Activated effector memory CD4-positive, alpha-beta T cell treated with Interleukin-2 at 50 U/mL for 16 hours (primary cell): ENCODE measurements at places on chromosomes 5 and 9.

DNA sequence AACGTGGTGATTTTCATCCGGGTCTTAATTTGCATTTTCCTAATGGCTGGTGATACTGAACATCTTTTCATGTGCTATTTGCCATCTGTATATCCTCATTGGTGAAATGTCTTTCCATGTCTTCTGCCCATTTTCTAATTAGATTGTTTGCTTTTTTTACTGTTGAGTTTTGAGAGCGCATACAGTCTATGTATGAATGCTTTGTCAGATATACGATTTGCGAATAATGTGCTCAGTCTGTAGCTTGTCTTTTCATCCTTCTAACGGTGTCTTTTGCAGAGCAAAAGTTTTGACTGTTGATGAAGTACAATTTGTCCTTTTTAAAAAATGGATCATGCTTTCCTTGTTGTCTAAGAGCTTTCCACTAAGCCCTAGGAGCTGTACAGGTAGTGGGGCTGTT lies 143.0 kb downstream of the RGS3 start:
- DNase-seq = no peak

- no peak for DNase-seq
Measured at GRCh38 chr5:143931476-143931875, 119.5 kb downstream of the HMHB1 start.

DNA sequence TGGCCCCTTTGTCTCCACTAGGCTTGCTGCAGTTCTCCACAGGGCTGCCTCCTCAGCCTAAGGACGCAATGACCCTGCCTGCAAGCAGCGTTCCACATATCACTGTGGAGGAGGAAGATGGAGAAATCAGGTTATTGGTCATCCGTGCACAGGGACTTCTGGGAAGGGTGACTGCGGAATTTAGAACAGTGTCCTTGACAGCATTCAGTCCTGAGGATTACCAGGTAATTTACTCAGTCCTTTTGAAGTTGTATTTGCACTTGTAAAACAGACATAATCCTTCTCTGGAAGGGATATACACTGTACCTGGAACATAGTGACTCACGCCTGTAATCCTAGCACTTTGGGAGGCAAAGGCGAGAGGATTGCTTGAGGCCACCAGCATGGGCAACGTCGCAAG lies 116.6 kb downstream of the ADGRV1 start:
- no peak for DNase-seq

- DNase-seq = no peak
Measured at GRCh38 chr5:10073441-10074104, 176.1 kb downstream of the ATPSCKMT start.

DNA sequence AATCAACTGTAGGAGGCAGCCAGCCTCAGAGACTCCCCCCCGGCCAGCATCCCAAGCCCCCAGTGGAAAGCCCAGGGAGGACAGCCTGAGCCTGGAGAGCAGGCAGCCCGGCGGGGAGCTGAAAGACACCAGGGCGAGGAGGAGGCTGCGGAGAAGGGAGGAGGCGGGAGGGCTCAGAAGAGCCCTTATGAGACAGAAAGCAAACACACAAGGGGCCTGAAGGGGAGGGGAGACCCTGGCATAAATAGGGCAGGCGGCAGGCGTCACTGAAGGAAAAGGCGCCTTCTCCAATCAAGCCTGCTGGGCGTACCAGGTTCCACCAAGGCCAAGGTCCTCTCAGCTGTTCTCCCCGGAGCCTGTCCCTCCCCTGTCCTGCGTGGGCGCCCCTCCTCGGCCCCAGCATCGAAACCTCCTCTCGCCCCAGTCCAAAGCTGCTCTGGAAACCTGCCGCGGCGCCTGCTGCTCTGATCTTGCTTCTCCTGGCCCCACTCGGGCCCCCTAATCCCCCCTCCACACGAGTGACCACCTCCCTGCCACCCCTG lies 1.3 kb downstream of the SLC9A3 start:
- DNase-seq = no peak

DNA sequence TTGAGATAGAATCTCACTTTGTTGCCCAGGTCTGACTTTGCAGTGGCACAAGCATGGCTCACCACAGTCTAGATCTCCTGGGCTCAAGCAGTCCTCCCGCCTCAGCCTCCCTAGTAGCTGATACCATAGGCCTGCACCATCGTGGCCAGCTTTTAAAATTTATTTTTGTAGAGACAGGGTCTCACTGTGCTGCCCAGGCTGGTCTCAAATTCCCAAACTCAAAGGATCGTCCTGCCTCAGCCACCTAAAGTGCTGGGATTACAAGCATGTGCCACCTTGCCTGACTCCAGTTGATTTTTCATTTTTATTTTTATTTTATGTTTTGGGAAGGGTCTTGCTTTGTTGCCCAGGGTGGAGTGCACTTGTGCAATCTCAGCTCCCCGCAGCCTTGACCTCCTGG lies 41.7 kb upstream of the GLDC start:
- no peak for DNase-seq

- no peak for DNase-seq
Measured at GRCh38 chr5:79091064-79091463, 20.5 kb upstream of the BHMT start.

DNA sequence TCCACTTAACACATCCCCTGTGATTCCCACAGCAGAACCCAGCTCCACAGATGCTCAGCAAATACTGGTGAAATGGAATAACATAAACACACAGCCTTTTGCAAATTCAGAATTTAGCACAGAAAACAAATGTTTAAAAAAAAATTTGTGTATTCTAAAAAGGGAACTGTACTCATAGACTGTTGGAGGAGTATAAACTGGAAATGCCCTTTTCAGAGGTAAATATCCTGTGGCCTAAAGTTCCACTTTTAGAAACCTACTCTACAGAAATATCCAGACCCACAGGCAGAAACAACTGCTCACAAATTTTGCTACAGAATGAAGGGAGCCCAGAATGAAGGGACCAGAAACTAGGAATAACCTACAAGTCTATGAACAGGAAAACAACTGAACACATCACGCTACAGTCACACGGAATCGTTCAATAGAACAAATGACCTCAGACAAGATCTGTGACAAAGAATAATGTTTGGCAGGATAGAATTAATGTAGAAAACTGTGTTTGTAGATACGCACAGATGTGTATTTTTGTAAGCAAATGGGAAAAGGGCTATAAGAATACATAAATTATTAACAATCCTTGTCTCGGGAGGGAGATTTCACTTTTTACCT lies 78.5 kb downstream of the SHB start:
- DNase-seq = no peak
